ENCODE measurements at places on chromosomes 12 and 14.

DNA sequence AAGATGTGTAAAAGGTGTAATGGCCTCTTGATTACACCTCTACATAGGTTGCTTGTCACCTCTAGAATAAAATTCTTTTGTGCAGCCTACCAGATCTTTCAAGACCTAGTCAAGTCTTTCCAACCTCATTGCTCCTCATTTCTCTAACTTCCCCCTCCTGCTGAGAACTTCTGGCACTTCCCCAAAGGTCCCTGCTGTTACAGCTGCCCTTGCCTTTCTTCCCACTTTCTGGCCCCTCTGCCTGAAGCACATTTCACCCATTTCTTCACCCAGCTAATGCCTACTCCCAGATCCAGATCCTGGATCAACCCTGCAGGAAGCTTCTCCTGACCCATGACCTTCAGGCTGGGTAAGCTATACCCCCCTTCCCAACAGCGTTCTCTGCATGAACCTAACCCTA is 1.5 kb downstream of the TSHR start:
- DNase-seq: no peak

DNA sequence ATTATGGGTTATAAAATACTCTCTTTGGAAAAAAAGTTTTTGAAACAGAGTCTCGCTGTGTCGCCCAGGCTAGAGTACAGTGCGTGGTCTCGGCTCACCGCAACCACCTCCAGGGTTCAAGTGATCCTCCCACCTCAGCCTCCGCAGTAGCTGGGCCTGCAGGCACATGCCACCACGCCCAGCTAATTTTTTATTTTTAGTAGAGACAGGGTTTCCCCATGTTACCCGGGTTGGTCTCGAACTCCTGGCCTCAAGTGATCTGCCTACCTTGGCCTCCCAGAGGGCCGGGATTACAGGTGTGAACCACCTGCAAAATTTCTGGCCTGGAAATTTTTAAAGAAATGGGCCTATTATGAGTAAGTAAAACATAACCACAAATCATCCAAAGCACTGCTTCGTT is 3.8 kb downstream of the USP15 start:
- DNase-seq: peak; percentile 21

- DNase-seq: no peak
These were observed 97.4 kb downstream of the C12orf75 start for GRCh38 chr12:105427883-105428282.

- peak; percentile 8 for DNase-seq
These were observed at the start of gene LRRC9 for GRCh38 chr14:59919570-59920377. Gene LRRC9 (plus strand): TSS chr14:59920144.

- DNase-seq: peak; percentile 45
These were observed 382.6 kb upstream of the DCN start for GRCh38 chr12:91565246-91565645.

DNA sequence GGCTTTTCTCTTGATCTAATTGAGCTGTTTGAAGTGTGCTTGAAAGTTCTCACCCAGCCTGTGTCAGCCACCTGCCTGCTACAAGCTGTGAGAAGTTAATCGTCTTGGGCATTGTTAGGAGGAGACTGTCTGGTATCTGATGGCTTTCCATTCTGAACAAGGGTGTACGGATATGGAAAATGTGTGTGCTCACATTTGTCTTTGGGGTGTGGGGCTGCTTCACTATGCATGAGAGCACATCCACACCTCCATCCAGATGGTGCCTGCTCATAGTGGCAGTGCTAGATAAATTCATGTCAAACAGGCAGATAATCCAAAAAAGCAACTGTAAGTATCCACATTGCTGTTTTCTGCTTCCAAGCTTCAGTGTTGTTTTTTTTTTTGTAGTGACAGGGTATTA is 462.2 kb downstream of the DIO2 start:
- DNase-seq: no peak

- no peak for DNase-seq
These were observed 22.3 kb downstream of the CRADD start for GRCh38 chr12:93699271-93700145.

GRCh38 chr12:124686370-124687173 is 119.2 kb upstream of the NCOR2 start:
- no peak for DNase-seq

- DNase-seq: no peak
These were observed 123.2 kb downstream of the FGD4 start for GRCh38 chr12:32522331-32523221.

GRCh38 chr14:51723990-51724389 is 72.3 kb downstream of the FRMD6 start:
- DNase-seq: no peak

DNA sequence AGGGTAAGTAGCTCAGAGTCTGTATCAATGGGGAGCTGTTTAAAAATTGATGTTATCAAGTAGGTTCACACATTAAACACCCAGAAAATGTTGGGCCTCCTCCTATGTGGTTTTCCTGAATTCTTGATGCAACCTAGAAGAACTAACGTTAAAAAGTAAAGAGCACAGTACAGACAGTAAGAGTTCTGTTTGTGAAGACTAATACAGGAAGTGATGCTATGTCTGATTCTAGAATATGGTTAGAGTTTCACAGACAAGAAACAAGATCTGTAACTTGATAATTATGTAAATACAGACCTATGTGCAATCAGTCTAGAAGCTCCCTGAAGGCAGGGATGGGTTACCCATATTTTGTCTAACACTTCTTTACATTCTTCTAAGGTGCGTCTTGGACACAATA is 214.9 kb upstream of the BTG1 start:
- no peak for DNase-seq

DNA sequence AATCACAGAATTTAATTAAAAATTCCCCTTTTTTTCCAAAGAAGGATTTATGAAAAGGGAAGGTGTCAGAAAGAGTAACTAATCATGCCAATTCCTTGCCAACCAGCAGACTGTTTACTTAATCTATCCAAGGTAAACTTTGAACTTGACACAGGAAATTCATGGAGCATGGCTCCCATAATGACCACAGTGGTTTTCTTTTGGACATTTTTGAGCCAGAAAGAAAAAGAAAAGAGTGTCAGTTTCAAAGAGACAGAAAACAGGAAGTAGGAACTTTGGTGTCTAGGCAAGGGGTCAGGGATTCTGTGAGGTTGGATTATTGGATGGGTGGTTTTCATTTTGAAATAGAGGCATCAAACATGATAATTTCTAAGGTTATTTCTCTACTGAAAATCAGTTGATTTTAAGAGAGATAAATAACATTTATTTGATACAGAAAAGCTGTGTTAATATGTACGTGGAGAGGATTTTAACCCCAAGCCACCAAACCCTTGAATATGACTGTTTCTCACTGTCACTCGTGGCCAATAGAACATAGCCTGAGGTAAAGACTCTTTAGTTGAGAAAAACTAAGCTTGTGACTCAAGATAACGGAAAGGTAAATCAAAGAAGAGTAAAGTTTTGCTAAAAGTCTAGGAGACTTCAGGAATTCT is 196.1 kb downstream of the TTC6 start:
- no peak for DNase-seq

GRCh38 chr12:22335794-22336166 is 1.3 kb upstream of the ST8SIA1 start:
- no peak for DNase-seq

- no peak for DNase-seq
These were observed 25.8 kb upstream of the MAX start for GRCh38 chr14:65128096-65128495.

GRCh38 chr14:35534873-35535482 is 1.0 kb downstream of the INSM2 start:
- peak; percentile 75 for DNase-seq

DNA sequence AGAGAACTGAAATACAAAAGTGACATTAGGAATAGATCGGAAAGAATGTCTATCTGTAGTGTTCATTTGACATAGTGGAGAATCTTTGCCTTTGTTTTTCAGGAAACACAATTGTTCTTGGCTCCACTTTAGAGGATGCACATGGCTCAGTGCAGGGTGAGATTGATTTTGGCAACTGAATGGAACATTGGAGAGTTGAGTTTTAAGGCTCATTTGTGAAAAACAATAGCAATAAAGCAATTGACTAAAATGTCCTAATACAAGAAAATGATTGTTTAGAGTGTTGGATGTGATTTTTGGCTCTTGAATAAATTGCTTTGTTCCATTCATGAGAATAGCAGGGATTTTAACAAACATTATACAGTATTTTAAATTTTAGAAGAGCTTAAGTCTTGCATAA is 116.4 kb downstream of the SLC38A1 start:
- DNase-seq: no peak

DNA sequence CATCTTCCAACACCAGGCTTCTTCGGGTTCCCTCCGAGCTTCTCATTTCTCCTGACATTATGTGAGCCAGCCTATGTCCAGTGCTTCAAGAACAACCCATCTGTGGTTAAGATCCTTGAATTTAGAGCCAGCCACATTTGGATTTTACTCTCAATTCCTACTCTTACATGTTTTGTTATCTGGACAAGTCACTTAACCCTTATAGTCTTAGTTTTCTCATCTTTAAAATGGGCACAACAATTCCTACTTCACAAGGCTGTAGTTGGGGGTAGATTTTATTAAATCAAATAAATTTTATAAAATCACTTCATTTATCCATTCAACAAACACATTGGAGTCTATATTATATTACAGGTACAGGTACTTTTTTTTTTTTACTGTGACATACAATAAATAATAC is 105.5 kb upstream of the SLC38A2 start:
- no peak for DNase-seq

DNA sequence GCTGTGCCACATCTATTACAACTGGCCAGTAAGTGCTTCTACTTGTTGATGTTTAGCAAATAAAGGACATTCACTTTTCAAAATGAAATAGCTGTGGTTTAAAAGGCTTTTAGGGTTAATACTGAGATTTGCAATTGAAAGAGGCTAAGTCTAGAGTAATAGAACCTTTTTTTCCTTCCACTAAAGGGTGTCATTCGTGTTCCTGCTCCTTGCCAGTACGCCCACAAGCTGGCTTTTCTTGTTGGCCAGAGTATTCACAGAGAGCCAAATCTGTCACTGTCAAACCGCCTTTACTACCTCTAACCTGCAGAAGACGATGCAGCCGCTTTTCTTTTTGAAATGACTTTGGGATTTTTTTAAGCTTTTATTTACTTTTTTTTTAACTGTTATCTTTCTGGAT is 33.6 kb downstream of the PIWIL1 start:
- no peak for DNase-seq

DNA sequence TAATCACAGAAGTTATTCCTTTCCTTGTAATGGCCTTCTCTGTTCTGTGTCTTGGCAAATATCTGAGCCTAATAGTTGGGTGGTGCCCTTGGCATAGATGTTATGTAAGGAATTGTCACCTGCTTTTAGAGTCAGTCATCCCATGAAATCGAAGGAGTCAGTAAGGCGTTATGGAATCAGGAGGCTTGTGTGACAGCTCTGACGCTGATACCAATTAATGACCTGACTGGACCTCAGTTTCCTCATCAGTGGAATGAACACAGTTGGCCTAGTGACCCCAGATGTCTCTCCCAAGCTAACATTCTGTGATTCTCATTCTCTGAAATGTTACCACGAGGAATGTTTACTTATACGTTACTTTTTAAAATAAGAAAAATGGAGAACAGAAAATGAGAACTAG is 32.1 kb downstream of the TXNRD1 start:
- DNase-seq: no peak

DNA sequence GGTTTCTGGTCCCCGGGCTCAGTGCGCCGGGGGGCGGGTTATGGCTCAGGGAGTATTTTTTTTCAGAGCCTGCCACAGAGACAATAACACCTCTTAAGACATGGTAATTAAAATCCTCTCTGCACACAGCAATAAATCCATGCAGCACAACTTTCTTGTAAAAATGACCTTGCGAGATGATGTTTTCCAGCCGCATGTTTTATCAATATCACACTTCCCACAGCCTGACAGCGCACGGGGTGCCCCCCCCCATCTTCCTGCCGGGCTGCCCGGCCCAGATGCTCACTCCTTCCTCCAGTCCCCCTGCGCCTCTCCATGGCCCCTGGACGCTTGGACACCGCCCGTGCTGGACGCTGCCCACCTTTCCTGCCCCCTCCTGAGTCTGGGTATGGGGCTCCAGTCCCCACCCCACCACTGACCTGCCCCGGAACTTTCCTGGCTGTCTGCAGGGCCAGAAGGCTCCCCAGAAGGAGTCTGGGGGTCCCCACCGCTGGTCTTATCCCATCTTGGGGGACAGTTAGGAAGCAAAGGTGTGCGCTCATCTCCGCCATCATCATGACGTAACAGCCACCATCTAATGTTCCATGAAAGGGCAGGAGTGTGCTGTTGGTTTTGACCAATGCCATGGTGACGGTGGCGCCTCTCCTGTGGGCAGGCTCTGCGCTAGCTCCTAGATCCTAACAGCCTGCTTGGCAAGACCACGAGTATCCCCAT is 182.9 kb downstream of the KIF26A start:
- DNase-seq: no peak

- DNase-seq: no peak
These were observed 105.4 kb downstream of the DENND5B start for GRCh38 chr12:31485571-31485970.

GRCh38 chr14:33454022-33454595 is 496.8 kb downstream of the EGLN3 start:
- DNase-seq: no peak

DNA sequence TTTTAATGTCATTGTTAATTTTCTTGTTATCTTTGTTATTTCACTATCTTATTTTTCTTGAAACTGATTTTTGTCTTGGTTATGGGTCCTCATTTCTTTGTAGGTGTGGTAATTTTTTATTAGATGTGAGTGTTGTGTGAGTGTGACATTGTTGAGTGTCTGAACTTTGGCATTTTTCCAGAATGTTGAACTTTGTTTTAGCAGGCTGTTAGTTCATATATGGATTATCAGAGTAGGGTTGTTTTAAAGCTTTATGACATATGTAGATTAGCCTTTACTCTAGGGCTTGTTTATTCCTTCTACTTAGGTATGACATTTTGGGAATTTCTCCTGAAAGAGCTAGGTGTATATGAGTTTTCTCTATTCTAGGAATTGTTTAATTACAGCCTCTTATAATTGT is 103.9 kb downstream of the ARID2 start:
- no peak for DNase-seq

DNA sequence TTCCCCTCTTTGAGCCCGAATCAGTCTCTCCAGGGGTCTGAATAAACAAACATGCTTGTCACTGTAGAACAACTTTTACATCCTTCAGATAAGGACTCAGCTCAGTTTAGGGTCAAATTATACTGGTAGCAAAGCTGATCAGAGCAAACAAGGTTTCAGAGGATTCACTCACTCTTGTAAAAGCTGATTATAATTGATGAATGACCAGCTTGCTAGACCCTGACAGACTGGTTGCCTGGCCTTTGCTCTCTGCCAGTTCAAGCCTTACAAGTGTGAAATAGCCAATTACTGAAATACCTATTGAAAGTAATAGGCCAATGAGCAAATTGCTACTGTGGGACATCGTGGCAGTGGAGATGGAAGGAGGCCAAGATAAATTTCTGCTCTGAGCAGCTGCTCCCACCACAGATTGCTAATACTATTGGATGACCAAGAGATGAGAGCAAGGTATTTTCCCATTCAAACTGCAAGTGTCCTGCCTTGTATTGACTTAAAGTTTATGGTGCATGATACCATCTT is 177.6 kb downstream of the PDZRN4 start:
- no peak for DNase-seq

DNA sequence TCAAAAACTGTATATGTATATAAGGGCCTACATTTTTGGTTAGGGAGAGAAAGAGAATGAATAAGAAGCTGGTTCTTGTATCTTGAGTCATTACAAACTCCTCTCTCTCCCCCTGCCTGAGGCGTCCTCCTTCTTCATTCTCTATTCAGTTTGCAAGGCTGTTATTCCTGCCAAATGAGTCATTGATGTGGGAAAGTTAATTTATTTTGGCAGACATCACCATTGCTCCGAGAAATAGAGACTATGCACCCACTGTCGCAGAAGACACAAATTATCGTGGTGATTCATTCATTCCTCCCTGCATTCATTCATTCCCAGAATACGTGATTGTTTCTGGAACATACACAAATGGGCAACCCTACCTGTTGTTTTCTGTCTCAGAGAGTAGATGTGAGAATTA is 112.5 kb upstream of the MED13L start:
- no peak for DNase-seq

Measured in activated CD4-positive, alpha-beta T cell treated with anti-CD3 and anti-CD28 coated beads for 48 hours (primary cell).